ENCODE measurements at places on chromosomes 7 and 10. TPM values are rescaled to one million over a fixed set of nuclear protein-coding genes. Genes with fewer than 3 reads are reported as not detected.

Gene GRID2IP
- not detected for total RNA-seq

Gene RADIL
- 7.8 TPM for total RNA-seq

Gene FAM25A
- not detected for total RNA-seq

Gene TRIM50
- not detected for total RNA-seq

Gene FANK1
- 3.1 TPM for total RNA-seq

Gene GLCCI1
- total RNA-seq, result 69.4 TPM

Gene ZNRF2
- total RNA-seq, result 35.3 TPM

Gene ANXA8L1
- 4.9 TPM for total RNA-seq

Gene EN2
- 0.11 TPM for total RNA-seq

Gene PNLIP
- not detected for total RNA-seq

Gene LSM8
- total RNA-seq, result 59.3 TPM

Gene TFPI2
- total RNA-seq, result 57.5 TPM

Gene PCLO
- total RNA-seq, result 34.6 TPM

Gene CRYGN
- not detected for total RNA-seq

Gene DYNC1I1
- 31.7 TPM for total RNA-seq

Gene MET
- 43.3 TPM for total RNA-seq

Gene KLF14
- total RNA-seq, result 0.16 TPM

Gene TAS2R3
- 4.2 TPM for total RNA-seq

Gene FAM24B
- total RNA-seq, result 5.3 TPM

Gene ERVW-1
- total RNA-seq, result not detected

Gene NAPEPLD
- total RNA-seq, result 35.1 TPM

Gene FKBP6
- total RNA-seq, result not detected

Gene ELFN1
- total RNA-seq, result 21.5 TPM

Gene P4HA1
- 107 TPM for total RNA-seq

Gene TMEM196
- total RNA-seq, result 9.7 TPM

Gene LGI1
- total RNA-seq, result 12.0 TPM

Gene ASAH2
- total RNA-seq, result 1.5 TPM

Gene JAKMIP3
- total RNA-seq, result 1.4 TPM

Measured in camera-type eye (tissue), 1 donor.